ENCODE measurements at places on chromosomes 6 and 20.

DNA sequence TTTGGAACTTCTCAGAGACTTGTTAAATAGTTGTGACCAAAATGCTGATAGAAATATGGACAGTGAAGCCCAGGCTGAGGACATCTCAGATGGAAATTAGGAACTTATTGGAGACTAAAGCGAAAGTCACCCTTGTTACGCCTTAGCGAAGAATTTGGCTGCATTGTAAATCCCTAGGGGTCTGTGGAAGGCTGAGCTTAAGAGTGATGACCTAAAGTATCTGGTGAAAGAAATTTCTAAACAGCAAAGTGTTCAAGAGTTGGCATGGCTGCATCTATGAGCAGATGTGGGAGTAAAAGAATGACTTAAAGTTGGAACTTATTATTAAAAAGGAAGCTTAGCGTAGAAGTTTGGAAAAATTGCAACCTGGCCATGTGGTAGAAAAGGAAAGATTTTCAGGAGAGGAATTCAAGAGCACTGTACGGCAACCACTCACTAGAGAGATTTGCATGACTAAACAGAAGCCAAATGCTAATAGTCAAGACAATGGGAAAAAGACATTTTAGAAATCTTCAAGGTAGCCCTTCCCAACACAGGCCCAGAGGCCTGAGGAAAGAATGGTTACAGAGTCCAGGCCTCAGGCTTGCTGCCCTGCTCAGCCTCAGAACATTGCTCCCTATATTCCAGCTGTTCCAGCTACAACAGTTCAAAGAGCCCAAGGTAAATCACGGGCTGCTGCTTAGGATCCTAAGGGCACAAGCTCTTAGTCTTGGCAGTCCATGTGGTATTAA is 61.6 kb upstream of the TNFRSF21 start:
- no peak for DNase-seq

DNA sequence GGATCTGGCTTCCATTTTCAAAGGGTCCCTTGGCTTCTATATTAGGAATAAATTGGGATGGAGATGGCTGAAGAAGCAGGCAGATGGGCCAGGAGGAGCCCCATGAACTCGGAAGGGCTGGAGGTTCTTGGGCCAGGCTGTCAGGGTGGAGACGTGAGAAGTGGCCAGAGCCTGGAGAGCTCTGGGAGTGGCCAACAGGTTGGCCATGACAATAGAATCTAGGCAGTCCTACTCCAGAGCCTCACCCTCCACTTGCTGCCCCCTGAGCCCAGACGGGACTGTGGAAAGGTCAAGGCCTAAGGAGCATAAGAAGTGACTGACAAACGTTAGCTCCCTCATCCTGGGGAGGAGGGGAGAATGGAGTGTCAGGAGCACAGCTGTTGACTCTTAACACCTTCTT is 62.1 kb downstream of the STK35 start:
- DNase-seq, result no peak

DNA sequence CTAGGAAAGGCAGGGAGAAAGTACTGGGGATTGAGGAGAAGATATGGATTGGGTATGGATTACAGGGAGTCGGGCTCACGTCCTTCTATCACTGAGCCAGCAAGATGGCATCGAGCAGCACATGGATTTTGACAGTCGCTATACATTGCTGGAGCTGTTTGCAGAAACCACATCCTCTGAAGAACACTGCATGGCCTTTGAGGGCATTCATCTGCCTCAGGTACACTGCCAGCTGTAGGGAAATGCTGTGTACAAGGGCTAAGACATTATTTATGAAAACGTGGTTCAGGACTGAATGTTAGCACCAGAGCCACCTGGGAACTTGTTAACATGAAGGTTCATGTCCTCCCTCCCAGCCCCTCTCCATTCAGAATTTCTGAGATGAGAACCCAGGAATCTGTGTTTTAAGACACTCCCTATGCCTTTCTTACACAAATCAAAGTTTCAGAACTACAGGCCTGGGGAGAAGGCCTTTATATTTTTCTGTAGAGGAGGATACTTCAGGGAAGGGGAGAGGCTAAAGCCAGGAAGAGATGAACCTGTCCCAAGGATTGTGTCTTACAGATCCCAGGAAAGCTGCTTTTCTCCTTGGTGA is 3.5 kb downstream of the CUL9 start:
- no peak for DNase-seq

DNA sequence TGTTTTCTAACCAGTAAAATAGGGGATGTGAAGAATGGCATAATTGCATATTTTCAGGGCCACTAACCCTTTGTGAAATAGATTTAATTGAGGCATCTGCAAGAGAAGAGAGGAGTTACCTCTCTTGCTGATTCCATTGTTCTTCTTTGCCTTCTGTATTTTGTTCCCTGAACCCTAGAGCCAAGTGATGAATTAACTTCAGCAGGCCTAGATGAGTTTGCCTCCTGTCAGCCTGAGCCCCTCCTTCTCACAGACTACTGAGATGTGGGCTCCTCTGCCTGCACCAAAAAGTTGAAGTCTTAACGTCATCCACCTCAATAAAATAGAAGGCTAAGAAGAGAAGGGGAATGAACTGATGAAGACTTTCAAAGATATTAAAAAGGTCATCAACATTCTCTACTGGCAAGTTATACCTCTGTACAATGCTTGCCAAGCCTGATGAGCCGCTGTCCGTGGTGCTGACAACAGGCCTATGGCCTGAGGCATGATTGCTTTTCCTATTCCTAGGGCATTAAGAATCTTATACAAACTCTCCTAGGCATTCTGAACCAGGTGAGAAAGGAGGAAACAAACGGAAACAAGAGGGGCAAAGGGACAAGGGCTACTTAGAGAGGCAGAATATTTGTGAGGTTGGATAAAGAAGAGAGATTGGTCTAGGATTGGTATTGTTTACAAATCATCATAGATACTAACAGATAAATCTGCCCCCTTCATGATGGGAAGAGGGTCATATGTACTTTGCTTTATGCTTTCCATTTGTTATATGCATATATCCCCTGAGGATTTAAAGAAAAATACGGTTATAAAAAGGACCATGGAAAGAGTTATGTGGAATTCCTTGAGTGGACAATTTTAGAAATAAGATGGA is 46.8 kb downstream of the CD24 start:
- no peak for DNase-seq

GRCh38 chr20:13296070-13296469 is 75.0 kb downstream of the ISM1 start:
- DNase-seq, result no peak

DNA sequence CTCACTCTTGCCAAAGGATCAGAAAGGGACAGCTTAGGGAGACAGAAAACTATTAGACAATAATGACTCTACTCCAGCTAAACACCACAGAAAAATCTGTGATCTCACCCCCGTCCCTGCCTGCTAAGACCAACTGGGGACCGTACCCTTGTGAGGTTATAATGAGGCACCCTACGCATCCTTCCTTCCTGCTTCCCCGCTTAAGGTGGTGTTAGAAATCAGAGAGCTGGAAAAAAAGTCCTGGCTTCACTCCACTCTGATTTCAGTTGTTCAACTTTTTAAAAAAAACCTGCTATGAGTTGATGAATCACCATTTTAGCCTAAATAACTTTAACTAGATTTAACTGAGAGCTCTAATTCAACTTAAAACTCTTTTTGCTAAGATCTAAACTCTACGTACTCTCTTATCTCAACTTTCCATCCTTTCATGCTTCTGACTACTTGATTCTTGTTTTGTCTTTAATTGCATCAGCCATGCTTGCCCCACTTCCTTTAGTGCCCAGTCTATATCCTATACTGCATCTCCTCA is 35.8 kb upstream of the TMEM14A start:
- no peak for DNase-seq

- DNase-seq, result peak; percentile 10
Observed at GRCh38 chr20:43537921-43538877, 20.6 kb upstream of the SGK2 start.

GRCh38 chr6:90120327-90120726 is 176.3 kb downstream of the BACH2 start:
- no peak for DNase-seq

DNA sequence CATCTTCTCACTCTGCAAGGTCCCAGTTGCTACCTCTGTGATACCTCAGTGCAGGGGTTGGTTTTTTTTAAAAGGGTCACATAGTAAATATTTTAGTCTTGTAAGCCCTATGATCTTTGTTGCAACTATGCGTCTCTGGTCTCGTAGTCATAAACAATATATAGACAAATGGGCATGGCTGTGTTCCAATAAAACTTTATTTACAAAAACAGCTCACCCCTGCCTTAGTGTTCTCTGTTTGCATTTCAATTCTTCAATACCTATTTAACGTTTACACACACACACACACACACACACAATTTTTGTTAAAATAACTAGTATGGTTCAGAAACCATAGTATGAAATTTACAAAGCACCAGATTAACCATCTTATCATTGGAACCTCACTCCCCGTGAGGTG is 216.8 kb downstream of the PREX1 start:
- DNase-seq, result no peak

GRCh38 chr6:94349227-94349626 is 929.9 kb upstream of the EPHA7 start:
- DNase-seq, result no peak
